ENCODE measurements at places on chromosomes 11 and 22. TPM values are rescaled to one million over a fixed set of nuclear protein-coding genes. Genes with fewer than 3 reads are reported as not detected.

The RANBP1 gene
- 469 TPM for total RNA-seq

The OR5P2 gene
- not detected for total RNA-seq

The TRIM51 gene
- total RNA-seq = not detected

The MAP6 gene
- 57.7 TPM for total RNA-seq

The NXPE1 gene
- total RNA-seq = not detected

The TMPRSS5 gene
- 8.6 TPM for total RNA-seq

The TMEM151A gene
- 1.0 TPM for total RNA-seq

The OR51B5 gene
- not detected for total RNA-seq

The INS gene
- total RNA-seq = not detected

The HDAC10 gene
- 49.9 TPM for total RNA-seq

The MOV10L1 gene
- not detected for total RNA-seq

The PLAAT5 gene
- 0.77 TPM for total RNA-seq

Data from neural crest cell (in vitro differentiated cells).